Mesenchymal stem cell (in vitro differentiated cells and primary cell): ENCODE measurements at places on chromosomes 4 and X.

DNA sequence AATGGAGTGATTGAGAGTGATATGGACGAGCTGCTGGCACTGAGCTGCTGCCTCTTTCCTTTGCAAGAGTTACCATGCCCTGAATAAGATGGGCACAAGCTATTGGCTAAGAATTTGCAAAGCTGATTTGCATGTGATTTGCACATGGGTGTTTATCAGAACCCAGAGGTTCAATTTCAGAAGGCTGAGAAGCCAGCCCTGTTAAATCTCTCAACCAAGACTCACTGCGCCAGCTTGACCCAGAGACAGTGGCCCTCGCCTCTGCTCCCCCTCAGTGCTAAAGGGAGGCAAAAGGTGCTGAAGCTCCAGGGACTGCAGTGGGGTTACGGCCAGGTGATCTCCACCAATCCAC, 701 bp downstream of the ARHGAP4 start:
- DNase-seq = no peak

GRCh38 chr4:108263057-108263456, 94.3 kb upstream of the LEF1 start:
- DNase-seq = no peak

GRCh38 chrX:10486373-10486772, 134.0 kb downstream of the MID1 start:
- peak; percentile 59 for DNase-seq

DNA sequence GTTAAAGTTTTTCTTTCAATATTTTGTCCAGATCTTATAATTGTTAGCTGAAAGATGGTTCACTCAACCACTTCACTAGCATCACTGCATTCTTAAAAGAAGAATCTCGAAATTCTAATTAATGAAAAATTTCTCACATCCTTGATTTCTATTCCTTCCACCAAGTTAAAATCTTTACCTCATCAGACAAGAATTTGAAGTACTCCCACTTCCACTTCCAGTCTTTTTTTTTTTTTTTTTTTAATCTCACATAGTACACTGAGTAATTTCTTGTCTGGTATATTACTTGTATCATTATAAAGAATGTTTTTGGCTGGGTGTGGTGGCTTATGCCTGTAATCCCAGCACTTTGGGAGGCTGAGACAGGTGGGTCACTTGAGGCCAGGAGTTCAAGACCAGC, 73.2 kb downstream of the FBXW7 start:
- DNase-seq = peak; percentile 23

GRCh38 chr4:30754021-30754420, 33.9 kb downstream of the PCDH7 start:
- DNase-seq = peak; percentile 62

- peak; percentile 65 for DNase-seq
Observed at GRCh38 chr4:78569306-78569821, 17.8 kb downstream of the ANXA3 start.

- no peak for DNase-seq
Observed at GRCh38 chr4:120761070-120761469, 161.5 kb downstream of the PRDM5 start.

GRCh38 chrX:360496-361150, 26.1 kb downstream of the PPP2R3B start:
- no peak for DNase-seq

DNA sequence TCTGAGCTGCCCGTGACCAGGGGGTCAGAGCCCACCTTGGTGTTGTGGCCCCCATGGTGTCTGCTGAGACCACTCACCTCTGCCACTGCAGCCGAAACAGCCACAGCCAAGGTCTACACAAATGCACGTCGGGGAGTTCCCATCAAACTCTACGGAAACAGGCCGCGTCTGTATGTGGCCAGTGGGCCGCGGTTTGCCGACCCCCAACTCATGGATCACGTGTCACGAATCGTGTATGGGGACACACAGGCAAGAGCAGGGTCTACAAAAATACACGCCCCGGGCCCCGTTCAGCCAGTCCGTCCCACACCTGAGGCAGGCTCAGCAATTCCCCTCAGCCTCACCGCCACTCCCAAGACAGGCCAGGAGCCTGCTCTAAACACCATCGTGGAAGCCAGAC, 53.8 kb downstream of the FAM53A start:
- no peak for DNase-seq

GRCh38 chr4:14568351-14568750, 433.9 kb upstream of the CPEB2 start:
- no peak for DNase-seq

DNA sequence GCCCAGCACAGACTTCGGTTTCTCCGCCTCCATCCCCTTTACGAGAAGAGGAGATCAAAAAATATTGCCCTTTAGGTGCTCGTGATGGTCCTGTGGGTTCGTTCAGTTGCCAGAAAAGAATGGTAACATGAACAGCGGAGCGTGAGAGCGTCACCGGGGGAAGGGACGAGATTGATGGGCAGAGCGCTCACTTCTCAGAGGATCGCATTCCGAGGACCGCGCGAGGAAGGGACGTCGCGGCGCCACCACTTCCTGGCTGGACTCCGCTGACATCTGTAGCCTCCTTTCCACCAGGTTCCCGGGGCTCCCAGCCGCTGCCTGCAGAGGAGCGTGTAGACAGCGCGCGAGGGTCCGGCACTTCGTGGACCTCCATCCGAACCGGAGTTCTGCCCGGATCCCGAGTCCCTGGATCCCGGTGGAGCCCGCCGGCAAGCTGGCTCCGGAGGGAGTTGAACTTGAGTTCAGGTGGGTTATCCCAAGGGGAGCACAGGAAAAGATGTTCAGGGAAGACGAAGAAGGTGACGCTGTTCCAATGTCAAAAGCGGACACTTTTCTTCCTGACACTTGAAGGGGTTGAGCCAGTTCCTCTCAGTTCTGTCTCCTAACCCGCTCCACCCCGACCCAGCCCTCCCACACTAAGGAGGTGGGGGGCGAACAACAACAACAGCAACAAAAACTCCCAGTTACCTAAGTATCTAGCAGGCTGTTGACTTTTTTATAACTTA, 484 bp downstream of the GALNTL6 start:
- peak; percentile 52 for DNase-seq

DNA sequence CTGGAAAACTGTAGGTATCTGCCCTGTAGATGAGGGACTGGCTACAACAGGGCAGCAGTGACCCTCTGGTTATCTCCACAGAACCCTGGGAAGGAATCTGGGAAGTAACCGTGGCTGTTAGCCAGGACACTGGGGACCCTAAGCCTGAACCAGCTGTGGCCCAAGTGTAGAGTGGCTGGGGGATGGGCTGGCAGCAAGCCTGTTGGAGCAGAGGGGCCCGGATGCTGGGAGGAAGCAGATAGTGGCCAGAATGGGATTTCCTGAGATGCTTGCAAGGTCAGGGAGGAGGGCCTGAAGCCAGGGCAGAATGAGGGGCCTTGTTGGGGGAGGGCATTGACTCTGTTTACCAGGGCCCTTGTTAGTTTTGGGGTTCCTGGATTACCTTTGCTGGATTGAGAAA, 161.0 kb upstream of the EOLA2 start:
- no peak for DNase-seq

DNA sequence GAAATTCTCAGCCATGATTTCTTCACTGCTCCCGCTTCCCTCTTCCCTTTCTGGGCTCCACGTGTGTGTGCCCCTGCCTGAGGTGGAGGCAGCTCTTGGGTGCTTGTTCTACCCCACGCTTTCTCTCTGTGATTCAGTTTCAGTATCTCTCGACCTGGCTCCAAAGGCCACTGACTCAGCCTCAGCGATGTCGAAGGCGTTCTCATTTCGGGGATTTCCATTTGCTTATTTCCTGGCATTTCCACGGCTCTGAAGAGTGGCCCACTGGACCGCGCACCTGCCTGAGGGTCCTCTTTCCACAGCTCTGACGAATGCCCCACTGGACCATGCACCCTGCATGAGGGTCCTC, 52.4 kb downstream of the GAK start:
- DNase-seq = no peak

DNA sequence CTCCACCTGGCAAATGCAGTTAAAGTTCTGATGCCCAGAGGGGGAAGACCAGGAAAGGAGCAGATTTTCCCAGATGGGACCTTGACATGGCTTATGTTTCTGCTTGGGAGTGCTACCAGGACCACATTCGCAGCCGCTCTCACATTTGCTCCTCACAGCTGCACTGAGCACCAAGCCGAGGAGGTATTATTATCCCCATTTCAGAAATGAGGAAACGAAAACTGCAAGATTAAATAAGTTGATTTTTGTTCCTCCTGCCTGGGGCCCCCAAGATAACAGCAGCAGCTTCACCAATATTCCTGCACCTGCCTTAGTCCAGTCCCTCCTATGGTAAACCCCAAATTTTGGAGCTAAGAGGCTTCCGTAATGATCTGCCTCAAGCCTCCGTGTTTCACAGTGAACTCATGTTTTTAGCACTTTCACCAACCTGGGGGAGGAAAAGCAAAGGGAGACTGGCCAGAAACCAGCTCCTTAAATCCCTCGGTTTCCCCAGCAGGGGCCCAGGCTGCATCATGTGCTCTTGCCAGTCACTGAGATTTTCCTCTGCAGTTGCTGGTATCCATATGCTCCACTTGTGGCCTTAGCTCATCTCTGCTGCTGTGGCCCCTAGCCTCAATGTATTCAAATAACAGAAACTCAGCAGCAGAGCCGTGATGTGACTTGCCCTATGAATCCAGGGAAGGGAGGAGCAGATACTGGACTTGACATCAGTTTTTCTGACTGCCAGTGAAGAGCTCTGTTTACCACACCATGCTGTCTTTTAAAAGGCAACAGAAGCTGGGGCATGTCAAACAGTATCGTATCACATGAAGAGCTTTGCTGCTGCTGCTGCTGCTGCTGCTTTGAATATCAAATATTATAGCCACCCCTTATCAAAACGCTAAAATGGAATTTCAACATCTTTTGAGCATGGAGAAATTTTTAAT, 95.5 kb upstream of the KLHL13 start:
- DNase-seq = no peak

GRCh38 chr4:109390115-109390768, 43.4 kb upstream of the SEC24B start:
- no peak for DNase-seq

DNA sequence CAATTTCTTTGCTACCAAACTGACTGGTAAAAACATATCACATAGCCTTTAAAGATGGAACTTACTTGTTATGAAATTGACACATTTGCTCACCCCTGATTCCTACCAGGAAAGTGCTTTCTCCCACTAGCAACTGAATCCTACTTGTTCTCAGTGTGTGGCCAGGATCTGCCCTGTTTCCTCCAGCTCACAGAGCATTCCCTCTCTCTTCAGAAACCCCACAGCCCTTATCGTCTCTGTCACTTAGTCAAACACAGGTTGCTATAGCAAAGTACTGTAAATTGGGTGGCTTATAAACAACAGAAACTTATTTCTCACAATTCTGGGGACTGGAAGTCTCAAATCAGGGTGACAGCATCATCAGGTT, 265.2 kb upstream of the BOD1L1 start:
- DNase-seq = peak; percentile 88

GRCh38 chr4:81030981-81031791, 678 bp downstream of the BMP3 start:
- DNase-seq = no peak

DNA sequence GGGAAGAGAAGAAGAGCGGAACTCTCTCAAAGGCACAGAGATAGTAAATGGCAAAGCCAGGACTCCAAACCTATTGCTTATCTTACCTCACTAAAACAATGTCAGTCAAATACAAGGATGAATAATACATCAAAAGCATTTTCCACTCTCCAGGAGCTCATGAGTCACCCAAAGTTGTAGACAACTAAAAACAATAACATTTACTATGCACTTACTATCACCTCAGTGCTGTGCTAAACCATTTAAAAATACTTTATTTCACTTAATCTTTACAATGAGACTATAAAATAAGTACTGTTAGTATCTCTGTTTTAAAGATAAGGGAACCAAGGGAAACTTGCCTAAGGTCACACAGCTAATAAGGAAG, 163.2 kb upstream of the SPANXC start:
- DNase-seq = peak; percentile 17

DNA sequence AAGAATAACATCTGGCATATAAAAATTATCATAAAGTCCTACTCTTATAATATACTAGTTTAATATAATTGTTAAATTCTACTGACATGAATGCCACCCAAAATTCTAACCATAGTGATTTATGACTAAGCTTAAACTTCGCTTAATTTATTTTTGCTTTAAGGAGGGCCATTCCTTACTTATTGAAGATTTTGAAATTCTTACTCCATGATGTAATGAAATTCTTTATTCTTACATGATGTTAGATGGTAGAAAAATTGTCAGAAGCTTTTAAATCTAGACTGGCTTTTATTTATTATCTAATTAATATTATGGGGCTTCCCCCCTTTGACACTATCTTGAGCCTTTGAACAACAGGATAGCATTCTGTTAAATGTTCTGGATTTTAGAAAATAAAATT, 19.5 kb upstream of the SUPT20HL2 start:
- DNase-seq = no peak

GRCh38 chr4:42656679-42656943, 294 bp downstream of the ATP8A1 start:
- DNase-seq = no peak

DNA sequence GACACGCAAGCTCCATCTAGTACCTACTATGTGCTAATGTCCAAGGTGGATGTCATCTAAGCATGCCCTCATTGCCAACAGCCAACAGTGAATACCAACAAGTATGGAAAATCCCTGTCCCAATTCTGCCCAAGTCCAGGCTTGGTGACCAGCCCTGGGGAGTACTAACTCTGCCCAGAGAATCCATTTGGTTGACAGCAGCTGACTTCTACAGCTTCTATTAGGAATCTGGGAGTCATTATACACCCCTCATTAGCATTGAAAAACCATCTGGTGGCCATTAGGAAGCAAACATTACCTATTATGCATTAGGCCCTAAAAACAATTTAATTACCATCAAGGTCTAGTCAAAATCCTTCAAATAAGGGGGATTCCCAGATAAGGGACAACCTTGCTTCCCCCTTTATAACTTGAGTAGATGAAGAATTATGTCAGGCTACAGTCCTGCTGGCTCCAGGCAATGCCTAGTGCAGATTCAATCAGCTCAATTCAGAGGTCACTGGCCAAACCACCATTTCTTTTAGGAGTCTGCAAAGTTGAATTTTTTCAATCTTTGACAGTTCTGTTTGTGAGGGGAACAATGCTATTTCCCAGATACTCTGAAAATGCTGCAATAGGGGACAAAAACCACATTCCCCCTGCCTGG, 228.0 kb upstream of the LDB2 start:
- no peak for DNase-seq

- no peak for DNase-seq
Observed at GRCh38 chrX:11151799-11152559, 40.8 kb downstream of the HCCS start.
